Stimulated activated CD4-positive, alpha-beta T cell treated with anti-CD3 and anti-CD28 coated beads, Interleukin-15, amount 100 ng/mL, for 1 hour (primary cell): ENCODE measurements at places on chromosomes 3 and 15.

DNA sequence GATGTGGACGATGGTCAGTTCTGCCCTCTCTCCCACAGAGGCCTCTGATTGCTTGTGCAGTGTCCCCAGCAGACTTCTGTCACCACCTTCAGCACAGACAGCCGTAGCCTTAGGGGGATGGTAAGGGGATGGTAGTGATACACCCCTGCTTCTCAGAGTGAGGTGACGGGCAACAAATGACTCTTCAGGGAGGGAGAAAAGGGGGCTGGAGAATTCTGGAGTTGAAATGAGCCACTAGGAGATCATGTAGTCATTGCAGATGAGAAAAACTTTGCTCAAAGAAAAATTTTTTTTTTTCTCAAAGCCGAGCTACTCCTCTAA lies 29.6 kb upstream of the TIMP4 start:
- no peak for DNase-seq

DNA sequence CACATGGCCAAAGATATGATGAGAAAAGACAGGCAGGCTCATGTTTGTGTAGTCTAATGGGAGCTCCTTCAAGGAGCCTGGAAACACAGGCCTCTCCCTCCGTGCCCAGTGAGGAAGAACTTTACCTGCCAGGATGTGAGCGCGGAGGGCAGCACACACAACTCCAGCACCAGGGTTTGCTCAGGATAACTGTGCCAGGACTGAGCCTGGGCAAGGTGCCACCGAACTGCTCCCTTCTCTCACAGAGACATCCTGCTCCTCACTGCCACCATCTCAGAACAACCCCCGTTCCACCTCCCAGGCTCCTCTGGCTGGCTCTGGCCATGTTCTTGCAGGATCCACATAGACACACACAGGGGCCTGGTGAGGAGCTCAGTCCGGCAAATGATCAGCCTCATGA lies 87.4 kb downstream of the NUP210 start:
- DNase-seq = no peak

- DNase-seq = no peak
Measured at GRCh38 chr15:42206406-42206805, 1.7 kb downstream of the VPS39 start.

GRCh38 chr15:35427496-35427895 lies 118.5 kb downstream of the DPH6 start:
- DNase-seq = no peak

DNA sequence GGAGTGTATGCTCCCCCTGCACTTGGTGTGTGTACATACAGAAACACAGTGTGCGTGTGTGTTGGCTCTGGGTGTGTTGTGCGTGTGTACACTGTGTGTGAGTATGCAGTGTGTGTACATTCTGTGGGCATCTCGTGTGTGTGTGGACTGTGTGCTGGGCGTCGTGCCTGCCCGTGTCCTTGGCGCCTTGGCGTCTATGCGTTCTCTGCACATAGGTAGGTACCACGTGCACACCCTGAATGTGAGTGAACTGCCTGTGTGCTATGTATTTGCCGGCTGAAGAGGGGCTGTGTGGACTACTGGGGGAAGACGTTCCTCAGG lies 481 bp upstream of the ECE2 start:
- DNase-seq = no peak

- DNase-seq = no peak
Measured at GRCh38 chr15:98715401-98715800, 67.1 kb downstream of the IGF1R start.

- no peak for DNase-seq
Measured at GRCh38 chr3:28376424-28376823, 27.8 kb upstream of the AZI2 start.

DNA sequence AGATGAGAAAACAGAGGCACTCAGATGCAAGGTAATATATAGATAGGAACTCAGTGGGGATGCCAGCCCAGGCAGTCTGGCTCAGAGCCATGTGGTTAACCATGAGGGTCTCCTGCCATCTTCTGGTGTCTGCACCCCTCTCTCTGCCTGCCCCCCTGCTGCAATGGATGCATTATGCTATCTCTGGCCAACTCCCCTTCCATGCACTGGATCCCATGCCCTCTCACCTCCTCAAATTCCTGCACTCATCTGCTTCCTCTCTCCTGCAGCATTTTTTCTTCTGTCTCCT lies 163.2 kb downstream of the STT3B start:
- DNase-seq = no peak
